ENCODE measurements at places on chromosomes 5 and 9. TPM values are rescaled to one million over a fixed set of nuclear protein-coding genes. Genes with fewer than 3 reads are reported as not detected.

GRCh38 chr9:68844157-68844556 lies 139.1 kb downstream of the PIP5K1B start:
- DNase-seq: no peak

Gene CTXN3
- total RNA-seq: not detected

Gene PCDHGC4
- total RNA-seq: 1.5 TPM

Gene PHF19
- total RNA-seq: 34.8 TPM

Gene GARIN3
- not detected for total RNA-seq

Gene GADD45G
- total RNA-seq: 14.7 TPM
